ENCODE measurements at places on chromosomes 3 and 15.

- DNase-seq: no peak
Observed at GRCh38 chr3:141465221-141465620, 21.6 kb upstream of the RASA2 start.

DNA sequence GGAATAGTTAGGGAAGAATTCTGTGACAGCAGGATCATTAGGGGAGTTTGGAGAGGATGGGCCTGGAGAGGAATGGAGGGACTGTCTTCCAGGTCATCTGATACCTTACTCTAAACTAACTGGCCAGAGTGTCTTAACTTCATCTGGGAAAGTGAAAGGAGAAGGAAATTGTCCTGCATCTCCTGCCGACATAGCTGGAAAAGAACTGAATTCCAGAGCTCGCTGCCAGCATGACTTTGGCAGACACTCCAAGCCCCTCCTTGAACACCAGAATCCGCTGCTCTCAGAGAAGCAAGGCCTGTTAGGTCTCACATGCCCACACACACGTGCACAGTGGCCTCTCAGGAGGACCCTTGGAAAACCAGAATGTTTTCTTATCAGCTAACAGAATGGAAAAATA lies 10.5 kb downstream of the ABI3BP start:
- no peak for DNase-seq

DNA sequence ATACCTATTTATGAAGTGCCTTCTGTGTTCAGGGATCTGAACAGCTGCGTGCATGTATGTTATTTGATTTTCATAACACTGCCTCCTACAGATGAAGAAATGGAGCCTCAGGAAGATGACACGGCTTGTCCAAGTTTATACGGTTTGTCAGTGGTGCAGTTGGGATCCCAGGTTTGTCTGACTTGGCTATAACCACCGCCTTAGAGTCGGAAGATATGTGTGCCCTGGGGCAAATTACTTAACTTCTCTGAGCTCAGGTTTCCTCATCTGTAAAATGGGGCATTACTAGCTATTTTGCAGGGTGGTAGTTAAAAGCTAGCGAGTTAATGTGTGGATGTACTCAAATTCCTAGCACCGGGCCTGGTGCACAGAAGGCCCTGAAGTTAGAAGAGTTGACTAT lies 54.1 kb upstream of the ANP32A start:
- DNase-seq: no peak

- no peak for DNase-seq
Observed at GRCh38 chr3:156859578-156859977, 33.4 kb downstream of the LEKR1 start.

- DNase-seq: peak; percentile 74
Observed at GRCh38 chr15:40053831-40054604, 15.0 kb upstream of the SRP14 start.

DNA sequence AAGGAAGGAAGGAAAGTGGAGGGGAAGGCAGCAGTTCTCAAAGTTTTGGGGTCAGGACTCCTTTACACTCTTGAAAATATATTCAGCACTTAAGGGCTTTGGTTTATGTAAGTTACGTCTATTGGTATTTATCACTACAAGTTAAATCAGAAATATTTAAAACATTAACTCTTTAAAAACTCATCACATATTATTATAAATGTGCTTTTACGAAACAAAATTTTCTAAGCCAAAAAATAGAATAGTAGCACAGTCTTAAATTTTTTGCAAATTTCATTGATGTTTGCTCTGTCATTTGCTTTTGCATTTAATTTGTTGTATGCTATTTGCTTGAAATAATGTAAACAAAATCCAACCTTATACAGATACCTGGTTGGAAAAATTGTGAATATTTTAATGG lies 7.5 kb downstream of the UBE2Q2 start:
- DNase-seq: no peak

DNA sequence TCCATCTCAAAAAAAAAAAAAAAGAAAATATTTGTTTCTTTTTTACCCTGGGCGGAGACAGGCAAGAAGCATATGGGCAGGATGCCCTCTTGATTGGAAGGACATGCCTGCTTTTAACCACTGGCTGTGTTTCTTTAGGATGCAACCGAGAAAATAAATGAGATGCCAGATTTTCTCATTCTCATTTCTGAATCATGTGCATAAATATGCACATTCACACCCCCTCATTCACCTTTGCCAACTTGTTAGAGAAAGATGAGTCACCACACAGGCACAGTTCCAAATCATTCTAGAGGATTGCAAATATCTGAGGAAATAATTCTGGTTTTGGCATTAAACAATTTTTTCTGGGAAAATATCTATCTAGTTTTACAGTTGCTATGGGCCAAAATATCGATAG lies 3.3 kb downstream of the LIPH start:
- no peak for DNase-seq

DNA sequence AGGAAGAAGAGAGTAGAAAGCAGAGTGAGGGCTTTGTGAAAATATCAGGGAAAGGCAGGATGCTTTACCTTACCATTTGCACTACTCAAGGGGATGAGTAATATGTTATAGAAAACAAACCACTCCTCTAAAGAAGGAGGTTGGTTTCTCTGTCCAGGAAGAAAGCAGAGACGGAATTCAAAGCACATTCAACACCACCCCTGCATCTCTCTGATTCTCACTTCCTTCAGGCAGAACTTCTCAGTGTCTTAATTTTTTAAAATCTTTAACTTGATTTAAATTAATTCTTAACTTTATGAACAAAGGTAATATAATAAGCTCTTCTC lies 82.4 kb downstream of the NR2F2 start:
- no peak for DNase-seq

GRCh38 chr3:16286161-16286560 lies 21.1 kb downstream of the OXNAD1 start:
- peak; percentile 66 for DNase-seq

DNA sequence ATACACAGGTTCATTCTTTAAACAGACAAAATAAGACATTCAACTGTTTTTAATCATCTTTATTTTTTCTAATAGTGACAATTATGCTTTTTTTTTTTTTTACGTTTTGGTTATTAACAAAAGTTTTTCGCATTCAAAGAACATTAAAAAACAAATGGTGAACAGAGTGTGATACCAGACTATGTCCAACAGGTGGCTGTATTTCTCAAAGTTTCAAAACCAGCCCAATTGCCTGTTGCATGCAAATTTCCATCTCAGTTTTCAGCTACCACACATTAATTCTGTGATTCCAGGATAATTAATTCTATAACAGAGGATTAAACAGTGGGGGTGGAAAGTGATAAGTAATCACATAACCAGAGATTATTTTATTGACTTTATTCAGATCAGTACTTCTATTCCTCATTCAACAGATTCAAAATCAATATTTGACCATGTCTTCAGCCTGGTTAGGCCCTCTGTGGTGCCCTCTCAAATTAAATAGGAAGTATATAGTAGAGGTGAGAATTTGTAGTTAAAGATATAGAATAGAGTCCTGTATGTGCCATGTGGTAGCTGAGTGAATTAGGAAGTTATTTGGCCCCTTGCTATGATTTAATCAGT lies 122.2 kb upstream of the DCBLD2 start:
- DNase-seq: no peak

DNA sequence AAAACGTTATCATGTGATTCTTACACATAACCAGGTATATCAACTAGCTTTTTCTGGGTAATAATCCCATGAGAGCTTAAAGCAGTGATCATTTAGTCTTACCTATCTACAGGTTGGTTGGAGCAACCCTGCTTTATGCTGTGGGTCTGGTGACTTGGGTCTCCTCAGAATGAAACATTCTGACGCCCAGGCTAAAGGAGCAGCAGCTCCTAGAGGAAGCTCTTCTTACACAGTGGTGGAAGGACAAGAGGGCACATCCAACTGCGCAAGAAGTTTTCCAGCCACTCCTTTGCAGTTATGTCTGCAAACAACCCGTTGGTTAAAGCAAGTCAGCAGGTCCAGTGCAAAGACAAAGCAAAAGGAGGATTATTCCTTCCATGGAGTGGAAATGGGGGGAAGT lies 377.5 kb downstream of the EDEM1 start:
- DNase-seq: no peak

- no peak for DNase-seq
Observed at GRCh38 chr3:114816052-114816451, 331.0 kb downstream of the ZBTB20 start.

DNA sequence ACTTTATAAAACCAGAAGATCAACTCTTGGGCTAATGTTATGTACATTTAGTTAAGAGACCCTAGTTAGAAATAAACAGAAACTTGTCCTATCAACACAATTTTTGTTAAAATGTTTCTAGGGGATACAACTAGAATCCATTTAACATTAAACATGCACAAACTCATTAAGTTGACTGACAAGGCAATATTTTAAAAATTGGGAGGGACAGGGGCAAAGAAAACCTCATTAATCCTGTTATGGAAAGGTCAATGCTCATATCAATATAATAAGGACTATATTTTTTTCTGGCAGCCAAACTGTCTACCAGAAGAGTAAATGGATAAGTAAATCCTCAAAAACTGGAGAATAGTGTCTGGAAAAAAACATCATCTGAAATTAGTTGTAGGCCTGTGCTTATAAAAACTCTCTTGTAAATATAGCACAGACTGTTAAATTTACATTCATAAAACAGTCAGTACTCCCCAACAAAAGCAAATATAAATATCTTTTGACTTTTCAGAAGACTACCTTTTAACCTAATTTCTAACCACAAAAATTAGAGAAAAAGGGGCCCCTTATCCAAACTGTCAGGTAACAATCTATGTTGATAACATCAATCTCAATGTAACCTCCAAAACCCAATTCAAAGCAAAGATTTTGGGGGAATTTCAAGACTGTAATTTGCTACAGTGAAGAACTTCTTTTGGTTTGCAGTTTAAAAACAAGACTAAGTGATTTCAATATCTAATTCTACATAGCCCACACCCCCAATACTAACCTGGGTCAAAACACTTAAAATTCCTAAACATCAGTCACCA lies 4.2 kb downstream of the TRA2B start:
- DNase-seq: no peak

DNA sequence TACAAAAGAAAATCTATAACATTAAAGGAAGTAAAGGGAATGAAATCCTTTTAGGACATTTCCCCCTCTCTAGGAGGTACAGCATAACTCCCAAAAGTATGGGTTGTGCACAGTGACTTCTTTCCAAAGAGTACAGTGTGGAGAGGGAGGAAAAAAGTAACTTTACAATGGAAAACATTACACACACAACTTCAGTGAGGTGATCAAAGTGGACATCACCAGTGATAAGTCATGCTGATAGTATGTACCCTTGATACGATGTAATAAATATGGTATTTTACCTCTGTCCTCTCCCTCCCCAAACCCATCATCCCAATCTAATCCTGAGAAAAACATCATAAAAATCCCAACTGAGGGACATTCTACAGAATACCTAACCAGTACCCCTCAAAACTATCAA lies 10.8 kb downstream of the PLD1 start:
- no peak for DNase-seq

DNA sequence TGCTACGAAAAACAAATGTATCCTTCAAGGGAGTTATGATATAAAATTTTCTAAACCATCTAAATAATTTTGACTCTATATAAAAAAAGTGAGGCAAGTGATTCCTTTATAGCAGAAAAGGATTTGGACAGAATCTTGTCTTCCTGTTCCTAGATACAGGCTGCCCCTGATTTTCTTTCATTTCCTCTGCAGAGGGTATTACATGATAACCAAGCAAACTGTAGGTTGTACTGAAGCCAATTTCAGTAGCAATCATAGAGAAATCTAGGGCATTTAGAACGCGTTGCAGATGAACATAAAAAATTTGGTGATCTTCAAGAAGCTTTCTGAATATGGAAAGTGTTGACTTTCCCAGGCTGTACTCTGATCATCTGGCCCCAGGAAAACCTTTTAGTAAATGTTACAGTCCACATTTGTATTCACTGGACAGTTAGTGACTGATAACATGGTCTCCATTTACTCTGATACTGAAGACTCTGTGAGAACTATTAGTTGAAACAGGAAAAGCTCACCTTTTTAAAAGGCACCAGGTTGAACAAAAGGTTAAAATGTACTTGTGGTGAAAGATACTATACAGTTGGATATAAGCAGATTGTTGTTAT lies 9.1 kb upstream of the UTS2B start:
- no peak for DNase-seq

DNA sequence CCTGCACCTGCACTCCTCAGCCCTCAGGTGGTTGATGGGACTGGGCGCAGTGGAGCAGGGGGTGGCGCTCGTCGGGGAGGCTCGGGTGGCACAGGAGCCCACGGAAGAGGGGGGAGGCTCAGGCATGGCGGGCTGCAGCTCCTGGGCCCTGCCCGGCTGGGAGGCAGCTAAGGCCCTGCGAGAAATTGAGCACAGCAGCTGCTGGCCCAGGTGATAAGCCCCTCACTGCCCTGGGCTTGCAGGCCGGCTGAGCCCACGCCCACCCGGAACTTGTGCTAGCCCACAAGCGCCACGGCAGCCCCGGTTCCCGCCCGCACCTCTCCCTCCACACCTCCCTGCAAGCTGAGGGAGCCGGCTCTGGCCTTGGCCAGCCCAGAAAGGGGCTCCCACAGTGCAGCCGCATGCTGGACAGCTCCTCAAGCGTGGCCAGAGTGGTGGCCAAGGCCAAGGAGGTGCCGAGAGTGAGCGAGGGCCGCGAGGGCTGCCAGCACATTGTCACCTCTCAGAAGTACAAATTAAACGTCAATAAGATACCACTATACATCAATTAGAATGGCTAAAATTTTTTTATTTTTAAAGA lies 5.1 kb upstream of the VHL start:
- DNase-seq: no peak

DNA sequence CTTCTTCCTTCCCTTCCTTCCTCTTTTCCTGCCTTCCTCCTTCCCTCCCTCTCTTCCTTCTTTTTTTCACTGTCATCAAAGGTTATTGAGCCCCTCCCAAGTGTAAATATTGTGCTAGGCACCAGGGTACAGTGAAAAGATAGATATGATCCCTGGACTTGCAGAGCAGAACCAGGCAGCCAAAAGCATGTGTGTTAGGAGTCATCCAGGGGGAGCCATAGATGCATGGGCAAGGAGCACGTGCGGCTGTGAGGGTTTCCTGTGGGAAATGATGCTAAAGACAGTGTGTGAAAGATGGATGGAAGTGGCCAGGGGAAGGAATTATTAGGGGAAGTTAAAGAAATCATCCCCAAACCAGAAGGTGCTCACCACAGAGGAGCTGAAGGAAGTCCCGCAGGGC lies 65.2 kb downstream of the NR2F2 start:
- DNase-seq: no peak

DNA sequence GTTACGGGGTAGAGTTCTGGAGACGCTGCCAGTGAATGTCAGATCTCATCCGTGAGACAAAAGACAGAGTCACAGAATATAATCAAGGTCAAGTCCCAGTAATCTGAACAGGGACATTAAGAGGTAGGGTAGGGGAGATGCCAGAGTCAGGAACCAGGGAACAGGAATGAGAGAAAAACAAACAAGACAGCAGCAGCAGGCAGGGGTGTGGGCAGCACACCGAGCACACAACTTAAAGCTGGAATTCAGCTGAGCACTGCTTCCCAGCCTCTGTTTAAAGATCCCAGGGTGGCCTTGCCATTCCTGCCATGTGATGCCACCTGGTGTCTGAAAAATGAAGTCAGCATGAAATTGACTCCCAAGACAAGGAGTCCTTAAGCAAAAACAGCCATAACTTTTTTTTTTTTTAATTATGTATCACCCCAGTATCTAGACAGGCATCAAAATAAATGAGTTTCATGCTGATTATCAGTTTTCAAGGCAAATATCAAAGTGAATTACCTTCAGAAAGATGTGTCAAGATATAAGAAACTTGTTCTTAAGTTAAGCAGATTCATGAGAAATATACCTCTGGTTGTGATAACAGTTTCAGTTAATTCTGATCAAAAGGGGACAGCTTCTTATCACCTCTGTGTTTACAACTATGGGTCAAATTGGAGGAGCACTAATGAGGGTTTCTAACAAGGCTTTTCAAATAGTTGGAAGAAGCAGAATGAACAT lies 203.7 kb downstream of the SLC9A9 start:
- DNase-seq: peak; percentile 29

All from stimulated activated CD8-positive, alpha-beta memory T cell treated with anti-CD3 and anti-CD28 coated beads, Interleukin-4, amount 100 ng/mL, for 48 hours (primary cell).